ENCODE measurements at places on chromosomes 5 and 9.

DNA sequence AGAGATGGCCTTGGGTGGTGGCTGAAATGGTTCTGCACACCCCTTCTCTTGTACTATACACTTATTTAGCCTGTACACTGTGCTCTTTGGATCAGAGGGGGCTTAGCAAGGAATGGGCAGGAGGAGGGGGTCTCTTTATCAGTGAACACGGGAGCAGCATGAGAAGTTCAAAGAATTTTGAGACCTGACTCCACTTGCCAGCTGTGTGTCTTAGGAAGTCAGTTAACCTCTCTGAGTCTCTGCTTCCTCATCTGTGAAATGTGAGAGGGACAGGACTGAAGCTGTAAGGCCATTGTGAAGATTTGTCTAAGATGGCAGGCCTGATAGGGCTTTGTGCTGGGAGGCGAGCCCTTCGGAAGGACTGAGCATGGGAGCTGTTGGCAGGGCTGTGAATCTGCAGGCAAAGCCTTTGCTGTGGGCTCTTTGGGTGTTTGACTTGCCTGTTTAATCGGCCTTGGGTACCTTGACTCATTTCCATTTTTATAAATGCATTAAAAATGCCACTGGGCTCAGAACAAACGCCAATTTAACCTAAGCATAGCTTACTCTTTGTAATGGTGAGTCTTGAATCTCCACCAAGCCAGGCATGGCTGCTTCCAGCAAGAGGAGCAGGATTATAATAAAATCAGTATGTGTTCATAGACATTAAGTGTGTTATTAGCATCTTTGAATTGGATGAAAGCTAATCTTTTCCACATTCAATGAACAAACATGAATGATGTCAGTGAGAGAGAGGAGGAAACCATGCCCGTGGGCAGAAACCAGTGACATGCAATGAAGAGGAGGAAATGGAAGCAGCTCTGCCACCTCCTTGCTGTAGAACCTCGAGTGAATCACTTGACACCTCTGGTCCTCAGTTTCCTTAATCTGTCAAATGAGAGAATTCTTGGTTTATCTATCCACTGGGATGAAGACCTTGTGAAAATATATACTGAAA is 89.4 kb downstream of the MACROH2A1 start:
- DNase-seq: no peak

- no peak for DNase-seq
Measured at GRCh38 chr5:141597394-141597793, 21.4 kb downstream of the DIAPH1 start.

DNA sequence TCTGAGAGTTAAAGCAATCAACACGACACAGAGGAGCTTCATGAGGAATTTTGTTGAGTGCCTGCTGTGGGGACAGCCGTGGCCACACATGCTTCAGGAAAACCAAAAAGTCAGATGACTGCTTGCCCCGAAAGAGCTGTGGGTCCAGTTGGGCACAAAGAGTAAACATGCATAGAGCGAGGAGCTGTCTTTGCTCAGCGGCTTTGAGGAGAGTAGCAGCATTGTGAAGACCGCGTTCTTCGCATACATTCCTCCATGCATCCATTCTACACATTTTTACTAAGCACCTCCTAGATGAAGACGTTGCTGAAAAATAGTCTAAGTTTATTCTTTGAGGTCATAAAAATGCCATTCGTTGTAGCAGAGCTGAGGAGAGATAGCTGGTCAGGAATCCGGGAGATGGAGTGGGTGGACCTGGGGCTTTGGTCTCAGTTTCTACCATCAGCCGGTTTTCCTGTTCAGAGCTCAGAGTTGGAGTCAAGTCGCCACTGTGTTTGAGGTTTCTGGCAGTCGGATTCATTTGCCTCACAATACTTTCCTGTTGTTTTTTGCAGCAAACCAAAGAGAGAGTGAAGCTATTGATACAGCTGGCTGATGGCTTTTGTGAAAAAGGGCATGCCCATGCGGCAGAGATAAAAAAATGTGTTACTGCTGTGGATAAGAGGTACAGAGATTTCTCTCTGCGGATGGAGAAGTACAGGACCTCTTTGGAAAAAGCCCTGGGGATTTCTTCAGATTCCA is 194.5 kb upstream of the OTULINL start:
- DNase-seq: no peak

DNA sequence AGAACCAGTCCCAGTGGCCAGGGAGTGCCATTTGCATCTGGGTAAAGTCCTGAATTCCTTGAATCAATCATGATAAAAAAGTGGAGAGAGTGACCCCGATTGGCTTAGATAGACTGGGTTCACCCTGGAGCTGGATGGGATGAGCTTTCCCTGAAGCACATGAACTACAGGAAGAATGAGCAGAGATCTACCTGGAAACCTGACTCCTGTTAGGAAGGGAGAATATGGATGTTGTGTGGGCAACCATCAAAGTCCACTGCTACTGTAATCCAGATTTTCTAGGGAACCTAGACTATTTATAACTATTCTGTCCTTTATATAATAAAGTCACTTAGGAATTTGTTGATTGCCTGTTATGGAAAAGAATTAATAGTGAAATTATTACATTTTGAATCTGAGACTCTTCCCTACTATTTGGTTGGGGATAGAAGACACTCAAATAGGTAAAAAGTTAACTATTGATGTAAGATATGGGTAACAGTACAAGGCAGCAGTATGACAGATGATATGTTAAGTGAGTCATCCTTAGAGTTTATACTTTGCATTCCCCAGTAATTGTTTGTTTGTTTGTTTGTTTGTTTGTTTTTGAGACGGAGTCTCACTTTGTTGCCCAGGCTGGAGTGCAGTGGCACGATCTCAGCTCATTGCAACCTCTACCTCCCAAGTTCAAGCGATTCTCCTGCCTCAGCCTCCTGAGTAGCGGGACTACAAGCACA is 17.9 kb downstream of the CYSTM1 start:
- DNase-seq: no peak

DNA sequence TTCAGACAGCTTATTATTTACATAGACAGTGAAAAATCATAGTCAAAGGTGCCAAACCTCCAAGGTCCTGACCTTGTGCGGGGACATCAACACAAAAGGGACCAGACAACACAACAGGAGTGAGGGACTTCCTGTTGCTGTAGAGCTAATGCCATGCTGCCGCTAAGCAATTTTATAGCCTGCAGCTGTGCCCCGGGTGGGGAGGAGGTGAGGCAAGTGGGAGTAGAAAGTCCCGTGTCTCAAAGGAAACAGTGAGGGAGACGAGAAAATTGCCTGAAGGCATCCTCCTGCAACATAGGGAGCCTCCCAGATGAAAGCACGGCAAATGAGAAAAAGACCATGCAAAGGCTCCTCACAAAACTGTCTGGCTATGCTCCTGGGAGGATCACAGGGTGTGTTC is 58.8 kb downstream of the CAAP1 start:
- DNase-seq: peak; percentile 19

GRCh38 chr5:172407822-172408221 is 46.5 kb downstream of the SH3PXD2B start:
- DNase-seq: no peak

GRCh38 chr5:81853030-81853357 is 102.1 kb upstream of the SSBP2 start:
- DNase-seq: no peak

- no peak for DNase-seq
Measured at GRCh38 chr5:160185626-160186360, 43.5 kb upstream of the FABP6 start.

DNA sequence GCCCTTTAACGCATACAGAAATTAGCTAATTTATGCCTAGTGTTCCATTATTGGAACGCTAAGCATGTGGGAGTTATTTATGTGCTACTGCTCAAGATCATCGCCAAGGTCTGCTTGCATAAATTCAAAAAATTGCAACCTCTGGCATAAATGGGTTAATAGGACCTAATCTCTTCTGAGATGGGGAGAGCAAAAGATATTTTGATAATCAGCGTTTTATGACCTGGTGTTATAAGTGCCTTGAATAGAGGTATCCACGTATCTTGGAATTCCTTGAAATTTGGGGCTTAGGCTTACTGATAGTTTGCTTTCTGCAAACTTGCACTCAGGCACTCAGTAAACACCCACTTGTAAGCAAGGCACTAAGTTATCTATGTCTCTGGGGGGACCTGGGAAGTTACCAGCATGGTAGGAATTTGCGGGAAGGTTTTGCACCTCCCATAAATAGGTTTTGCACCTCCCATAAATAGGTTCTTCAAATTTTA is 1.8 kb downstream of the SUB1 start:
- no peak for DNase-seq

DNA sequence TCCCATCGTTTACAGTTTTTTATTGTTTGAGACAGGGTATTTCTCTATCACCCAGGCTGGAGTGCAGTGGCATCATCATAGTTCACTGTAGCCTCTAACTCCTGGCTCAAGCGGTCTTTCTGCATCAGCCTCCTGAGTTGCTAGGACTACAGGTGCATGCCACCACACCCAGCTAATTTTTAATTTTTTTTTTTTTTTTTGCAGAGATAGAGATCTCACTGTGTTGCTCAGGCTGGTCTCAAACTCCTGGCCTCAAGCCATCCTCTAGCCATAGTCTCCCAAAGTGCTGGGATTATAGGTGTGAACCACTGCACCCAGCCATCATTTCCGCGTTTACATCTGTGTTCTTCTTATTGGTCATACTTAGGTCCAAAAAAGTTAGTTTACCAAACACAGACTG is 53.6 kb downstream of the FSD1L start:
- DNase-seq: no peak
